ENCODE measurements at places on chromosomes 11 and 22.

- DNase-seq = no peak
These were observed 29.9 kb downstream of the FAM181B start for GRCh38 chr11:82703796-82704195.

- DNase-seq = no peak
These were observed 110.8 kb downstream of the CEP164 start for GRCh38 chr11:117438371-117439000.

DNA sequence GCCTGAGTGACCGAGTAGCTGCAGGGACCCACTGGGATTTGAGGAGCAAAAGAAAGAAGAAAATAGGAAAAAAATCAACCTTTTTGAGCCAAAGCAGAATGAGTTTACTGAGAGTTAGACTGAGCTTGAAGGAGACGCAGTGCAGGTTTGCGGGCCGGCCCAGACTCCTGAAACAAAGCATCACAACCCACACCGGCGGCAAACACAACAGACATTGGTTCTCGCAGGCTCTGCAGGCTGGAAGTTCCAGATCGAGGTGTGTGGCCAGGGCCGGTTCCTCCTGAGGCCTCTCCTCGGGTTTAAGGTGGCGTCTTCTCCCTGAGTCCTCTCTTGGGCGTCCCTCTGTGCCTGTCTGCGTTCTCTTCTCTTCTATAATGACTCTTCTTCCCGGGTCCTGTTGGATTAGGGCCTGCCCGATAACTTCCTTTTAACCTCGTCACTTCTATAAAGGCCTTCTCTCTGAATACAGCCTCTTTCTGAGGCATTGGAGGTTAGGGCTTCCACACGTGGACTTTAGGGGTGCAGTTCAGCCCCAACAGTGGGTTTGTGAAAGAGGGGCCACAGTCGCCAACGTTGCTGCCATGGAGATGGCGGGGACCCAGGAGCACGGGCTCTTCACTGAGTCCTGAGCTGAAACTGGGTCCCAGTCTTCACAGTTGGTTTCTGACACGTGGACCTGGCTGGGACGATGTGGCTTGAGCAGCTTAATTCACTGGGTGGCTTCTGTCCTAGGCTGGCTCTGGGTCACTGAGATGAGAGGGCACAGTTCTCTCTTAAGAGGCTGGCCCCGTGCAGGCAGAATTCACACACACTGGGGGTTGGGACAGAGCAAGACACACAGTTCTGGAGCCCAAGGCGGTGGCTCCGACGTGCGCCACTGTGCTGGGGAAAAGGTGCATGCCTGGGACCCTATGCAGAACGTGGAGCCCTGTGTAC is 1047.7 kb downstream of the BRD1 start:
- no peak for DNase-seq

DNA sequence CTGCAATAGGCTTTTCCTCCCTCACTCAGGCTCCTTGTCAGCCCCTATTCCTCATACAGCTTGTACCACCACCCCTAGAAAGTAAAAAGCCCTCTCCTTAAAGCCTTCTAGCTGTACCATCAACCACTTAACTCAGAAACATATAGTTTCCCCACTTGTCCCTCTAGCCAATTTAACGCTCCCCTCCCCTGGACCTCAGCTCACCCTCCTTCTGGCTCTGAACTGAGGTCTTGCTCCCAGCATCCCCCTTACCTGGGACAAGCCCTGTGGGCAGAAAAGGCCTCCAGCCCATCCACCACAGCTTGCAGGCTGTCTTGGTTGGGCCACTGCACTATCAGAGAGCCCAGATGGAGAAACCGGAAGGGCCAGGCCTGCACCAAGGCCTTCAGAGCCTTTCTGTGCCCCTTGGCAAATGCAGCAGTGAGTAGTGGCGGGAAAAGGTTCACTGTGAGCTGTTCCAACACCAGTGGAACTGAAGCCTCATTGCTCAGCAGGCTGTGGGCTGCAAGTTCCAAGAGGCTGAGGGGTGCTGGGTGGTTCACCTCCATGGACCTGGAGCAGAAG is 12.4 kb upstream of the TOP3B start:
- no peak for DNase-seq

- no peak for DNase-seq
These were observed 29.8 kb downstream of the LMO2 start for GRCh38 chr11:33861941-33862589.

DNA sequence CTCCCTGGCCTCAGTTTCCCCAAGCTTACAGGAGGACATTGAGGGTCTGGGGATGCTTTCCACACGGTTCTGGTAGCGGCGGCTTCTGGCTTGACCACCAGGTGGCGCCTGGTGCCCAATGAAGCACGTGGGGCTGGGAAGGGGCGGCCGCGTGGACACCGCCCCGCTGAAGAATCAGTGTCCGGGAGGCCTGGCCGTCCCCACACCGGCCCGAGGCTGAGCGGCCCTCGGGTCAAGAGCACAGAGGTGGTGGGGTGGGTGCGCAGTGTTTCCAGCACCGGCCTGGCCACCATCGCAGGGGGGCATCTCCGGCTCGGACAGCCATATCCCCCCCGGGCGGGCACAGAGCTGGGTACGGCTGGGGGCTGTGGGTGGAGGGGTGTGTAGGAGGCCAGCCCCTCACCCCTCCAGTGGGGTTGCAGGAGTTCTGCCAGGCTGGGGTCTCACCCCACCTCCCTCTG is 27.8 kb upstream of the PPARA start:
- no peak for DNase-seq

DNA sequence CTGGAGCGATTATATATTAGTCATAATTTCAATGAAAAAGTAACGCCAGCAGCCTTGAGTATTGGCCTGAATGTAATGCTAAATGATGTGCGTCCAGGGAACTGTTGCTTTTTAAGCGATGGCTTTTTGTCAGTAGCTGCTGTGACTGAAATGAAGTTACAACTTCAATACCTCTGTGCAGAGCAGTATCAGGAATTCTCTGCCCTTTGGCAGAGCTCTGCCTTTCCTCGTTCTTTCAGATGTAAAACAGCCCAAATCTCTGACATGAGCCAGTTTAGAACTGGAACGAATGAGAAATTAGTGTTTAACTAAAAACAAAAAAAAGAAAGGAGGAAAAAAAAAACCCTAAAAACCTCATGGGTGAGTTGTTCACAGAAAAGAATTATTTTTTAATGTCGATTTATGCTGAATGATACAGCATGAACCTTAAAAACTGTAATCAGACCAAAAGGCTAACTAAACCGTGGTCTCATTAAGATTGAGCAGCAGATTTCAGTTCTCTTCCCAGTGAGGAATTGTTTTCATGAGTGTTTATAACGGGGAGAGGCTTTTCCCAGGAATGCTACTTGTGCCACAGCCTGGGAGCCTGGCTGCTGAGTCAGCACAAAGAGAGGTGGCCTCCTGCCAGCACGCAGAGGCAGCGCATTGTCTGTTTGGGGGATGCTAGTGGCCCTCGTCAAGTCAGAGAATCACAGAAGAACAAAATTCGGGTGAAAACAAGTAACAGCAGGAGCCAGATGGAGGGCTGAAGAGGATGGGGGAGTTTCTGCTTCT is 146.2 kb upstream of the RASSF10 start:
- DNase-seq = no peak
